ENCODE measurements at places on chromosomes 5 and 9. TPM values are rescaled to one million over a fixed set of nuclear protein-coding genes. Genes with fewer than 3 reads are reported as not detected.

Gene SNCAIP
- 23.0 TPM for total RNA-seq

Gene GPR150
- total RNA-seq, result 0.29 TPM

Gene NOL6
- total RNA-seq, result 35.7 TPM

Gene ADRA1B
- 0.13 TPM for total RNA-seq

Gene RABL6
- total RNA-seq, result 77.0 TPM

Data from thoracic aorta endothelial cell (primary cell).